ENCODE measurements at places on chromosomes 13 and 19. TPM values are rescaled to one million over a fixed set of nuclear protein-coding genes. Genes with fewer than 3 reads are reported as not detected.

- no peak for DNase-seq
Observed at GRCh38 chr19:3977242-3978143, 6.6 kb upstream of the DAPK3 start.

DNA sequence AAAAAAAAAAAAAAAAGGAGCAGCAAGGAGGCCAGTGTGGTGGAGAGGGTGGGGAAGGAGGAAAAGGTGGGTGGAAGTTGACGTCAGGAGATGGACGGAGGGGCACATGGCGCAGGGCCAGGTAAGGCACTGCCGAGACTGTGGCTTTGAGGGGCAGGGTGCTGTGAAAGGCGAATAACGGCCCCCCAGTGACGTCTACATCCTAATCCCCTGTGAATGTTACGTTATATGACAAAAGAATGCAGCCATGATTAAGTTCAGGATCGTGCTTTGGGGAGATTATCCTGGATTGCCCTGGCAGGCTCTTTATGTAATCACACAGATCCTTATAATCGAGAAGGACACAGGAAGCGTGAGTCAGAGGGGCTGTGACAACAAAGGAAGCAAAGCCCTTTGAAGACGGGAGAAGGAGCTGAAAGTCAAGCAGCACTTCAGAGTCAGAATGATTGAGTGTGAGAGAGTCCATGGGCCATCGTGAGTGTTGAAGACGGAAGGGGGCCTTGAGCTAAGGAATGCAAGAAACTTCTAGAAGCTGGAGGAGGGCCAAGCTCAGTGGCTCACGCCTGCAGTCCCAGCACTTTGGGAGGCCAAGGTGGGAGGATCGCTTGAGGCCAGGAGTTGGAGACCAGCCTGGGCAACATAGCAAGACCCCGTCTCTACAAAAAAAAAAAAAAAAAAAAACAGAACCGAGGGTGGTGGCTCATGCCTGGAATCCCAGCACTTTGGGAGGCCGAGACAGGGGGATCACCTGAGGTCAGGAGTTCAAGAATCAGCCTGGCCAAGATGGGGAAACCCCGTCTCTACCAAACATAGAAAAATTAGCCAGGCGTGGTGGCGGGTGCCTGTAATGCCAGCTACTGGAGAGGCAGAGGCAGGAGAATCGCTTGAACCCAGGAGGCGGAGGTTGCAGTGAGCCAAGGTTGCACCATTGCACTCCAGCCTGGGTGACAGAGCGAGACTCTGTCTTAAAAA, 13.8 kb upstream of the CEACAM16 start:
- DNase-seq: no peak

- DNase-seq: no peak
Observed at GRCh38 chr13:66210677-66211076, 1019.5 kb downstream of the PCDH9 start.

DNA sequence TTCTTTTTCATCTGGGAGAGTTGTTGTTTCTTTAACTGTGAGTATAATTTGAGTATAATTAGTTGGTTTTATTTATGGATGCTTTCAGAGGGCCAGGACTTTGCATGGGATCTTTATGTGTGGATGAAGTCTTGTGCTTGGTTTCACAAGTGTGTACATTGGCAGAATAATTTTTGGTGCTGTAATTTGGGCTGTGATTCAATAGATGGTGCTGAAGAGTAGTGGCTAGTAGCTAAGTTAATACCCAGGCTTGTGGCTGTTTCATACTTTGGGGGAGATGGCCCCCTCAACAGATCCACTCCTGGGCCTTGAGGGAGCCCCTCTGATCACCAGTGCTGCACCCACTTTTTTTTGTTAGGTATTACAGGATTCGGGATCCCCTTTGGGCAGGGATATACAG, 1142.4 kb downstream of the SLITRK1 start:
- no peak for DNase-seq

GRCh38 chr13:78589206-78589605, 14.1 kb downstream of the POU4F1 start:
- peak; percentile 71 for DNase-seq

DNA sequence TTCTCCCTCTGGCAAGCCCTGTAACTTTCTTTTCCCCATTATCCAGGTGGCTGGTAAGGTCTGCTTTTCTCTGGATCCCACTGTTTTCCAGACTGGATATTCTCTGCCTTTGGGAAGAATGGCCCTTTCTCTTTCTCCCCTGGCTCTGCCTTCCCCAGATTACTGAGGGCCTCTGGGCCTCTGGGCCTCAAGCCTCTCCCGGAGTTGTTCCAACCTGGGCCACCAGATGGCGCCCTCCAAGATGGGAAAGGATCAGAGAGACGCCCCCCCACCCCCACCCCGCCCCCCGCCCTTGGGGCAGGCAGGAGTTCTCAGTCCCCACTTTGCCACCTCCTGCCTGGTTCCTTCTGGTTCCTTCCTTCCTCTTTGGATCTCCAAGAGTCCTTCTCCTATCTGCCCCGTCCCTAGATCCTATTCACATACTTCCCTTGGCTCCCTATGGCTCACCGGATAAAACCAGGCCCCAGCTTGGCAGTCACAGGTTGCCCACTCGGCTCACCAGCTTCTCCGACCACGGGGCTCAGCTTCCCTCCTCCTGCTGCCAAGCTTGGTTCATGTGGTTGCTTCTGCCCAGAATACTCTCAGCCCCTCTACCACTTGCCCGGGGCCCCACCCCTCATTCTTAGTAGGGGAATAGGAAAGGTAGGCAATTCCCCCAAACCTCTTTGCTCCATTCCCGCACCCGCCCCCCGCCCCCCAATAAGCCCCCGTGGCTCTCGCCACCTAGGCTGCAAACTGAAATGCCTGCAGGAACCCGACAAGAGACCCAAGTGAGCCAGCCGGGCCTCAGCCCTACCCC, 13.1 kb downstream of the EPS8L1 start:
- DNase-seq: peak; percentile 61

GRCh38 chr13:34358811-34359513, 541.0 kb downstream of the RFC3 start:
- DNase-seq: no peak

The ZNF226 gene
- polyA plus RNA-seq: 25.6 TPM
